Astrocyte of the cerebellum (primary cell): ENCODE measurements at places on chromosomes 11 and 22.

DNA sequence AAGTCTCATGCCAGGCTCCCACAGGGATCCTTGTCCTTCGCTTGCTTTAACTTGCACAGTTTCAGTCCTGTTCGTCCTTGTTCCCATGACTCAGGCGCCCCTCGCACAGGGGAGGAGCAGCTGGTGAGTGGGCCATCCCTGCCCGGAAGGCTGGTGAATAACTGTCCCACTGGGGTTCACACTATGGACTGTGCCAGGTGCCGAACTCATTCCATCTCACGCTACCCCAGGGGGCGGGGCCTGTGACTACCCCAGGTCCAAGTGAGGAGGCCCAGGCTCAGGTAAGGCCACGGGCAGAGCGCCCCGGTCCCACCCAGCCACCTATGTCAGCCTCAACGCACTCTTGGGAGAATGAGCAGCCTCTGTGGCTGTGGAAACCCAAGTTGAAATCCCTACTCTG, 7.2 kb upstream of the CARD10 start:
- no peak for DNase-seq

GRCh38 chr11:114188851-114189570, 107.2 kb upstream of the NNMT start:
- DNase-seq = no peak

DNA sequence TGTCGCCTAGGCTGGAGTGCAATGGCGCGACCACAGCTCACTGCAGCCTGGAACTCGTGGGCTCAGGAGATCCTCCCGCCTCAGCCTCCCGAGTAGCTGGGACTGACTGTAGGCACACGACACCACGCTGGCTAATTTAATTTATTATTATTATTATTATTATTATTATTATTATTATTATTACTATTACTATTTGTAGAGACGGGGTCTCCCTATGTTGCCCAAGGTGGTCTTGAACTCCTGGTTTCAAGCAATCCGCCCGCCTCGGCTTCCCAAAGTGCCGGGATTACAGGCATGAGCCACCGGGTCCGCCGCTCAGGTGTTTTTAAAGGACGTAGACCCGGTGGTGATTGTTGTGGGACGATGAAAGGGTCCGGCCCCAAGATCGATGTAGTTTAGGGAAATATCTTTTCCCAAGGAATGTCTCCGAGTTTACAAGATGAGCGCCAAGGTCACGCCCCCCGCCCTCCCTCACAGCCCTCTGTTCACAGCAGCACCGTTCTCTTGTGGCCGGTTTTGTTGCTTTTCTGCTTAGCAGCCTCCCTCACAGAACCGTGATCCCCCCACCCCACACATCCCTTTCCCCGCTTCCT, 728 bp upstream of the POGLUT3 start:
- no peak for DNase-seq

GRCh38 chr11:32231909-32232493, 141.1 kb downstream of the RCN1 start:
- DNase-seq = no peak

GRCh38 chr11:117946156-117946841, 17.1 kb upstream of the TMPRSS13 start:
- DNase-seq = no peak

DNA sequence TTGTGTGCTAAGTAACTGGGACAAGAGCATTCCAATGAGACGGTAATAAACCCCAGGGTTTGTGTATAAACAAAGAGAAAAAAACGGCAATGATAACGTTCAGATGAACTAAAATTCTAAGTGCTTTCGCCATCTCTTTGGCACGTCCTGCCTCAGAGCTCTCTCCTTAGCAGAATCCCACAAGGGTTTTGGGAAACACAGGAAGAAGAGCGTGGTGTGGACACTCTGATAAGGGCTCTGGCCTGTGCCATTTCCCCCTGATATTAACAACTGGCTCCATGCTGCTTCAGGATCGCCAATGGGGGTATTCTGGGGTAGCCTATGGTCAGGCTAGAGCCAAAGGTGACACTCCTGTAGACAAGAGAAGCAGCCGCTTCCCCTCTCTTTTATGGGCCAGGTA, 18.4 kb downstream of the ABCC8 start:
- no peak for DNase-seq

DNA sequence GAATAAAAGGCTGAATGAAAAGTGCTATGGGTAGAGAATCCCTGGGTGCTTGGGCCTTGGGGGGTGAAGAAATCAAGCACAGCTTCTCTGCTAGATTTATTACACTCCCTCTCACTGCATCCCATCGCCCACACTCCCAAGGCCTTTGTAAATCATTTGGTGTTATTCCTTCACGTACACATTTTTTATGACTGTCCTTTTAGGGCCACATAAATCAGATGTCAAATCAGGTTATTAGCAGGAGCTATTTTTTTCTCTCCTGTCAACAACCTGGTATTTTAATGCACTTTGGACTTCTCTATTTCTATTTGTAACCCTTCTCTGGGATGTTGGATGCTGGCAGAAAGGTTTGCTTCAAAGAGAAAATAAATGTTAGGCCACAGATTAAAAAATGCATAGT, 408.8 kb downstream of the INSC start:
- no peak for DNase-seq

GRCh38 chr11:111265421-111265820, 19.9 kb downstream of the POU2AF2 start:
- no peak for DNase-seq

GRCh38 chr11:128607819-128608218, 20.5 kb upstream of the ETS1 start:
- DNase-seq = no peak

DNA sequence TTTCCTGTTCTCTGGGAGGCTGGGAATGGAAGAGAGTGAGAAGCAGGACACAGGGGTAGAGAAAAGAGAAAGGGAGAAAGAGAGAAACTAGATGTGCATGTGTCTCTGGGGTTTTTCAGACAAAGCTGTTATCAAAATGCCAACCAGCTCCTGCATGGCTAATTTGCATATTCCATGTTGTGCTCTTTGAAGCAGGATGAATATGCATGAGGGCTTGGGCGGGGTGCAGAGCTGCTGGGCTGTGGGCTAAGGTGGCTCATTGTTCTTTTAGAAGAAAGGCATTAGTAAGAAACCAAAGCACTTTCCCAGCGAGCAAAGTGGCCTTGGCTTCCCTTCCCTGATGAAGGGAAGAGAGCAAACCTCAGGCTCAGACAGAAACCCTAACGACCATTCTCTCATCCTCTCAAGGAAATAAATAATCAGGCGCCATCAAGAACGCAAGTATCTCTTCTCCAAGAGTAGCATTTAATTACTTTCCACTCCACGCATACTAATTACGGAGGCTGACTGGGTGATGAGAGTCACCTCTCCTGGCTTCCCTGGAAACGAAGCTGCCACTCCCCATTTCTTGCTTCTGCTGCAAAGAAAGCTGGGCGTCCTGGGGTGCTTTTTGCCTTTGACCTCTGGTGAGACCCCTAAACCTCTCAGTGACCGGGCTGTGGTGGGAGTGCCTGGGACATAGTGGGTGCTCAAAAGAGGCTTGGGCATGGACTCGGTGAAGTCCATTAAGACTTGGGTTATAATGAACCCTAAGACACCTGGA, 54.2 kb downstream of the FEZ1 start:
- no peak for DNase-seq

DNA sequence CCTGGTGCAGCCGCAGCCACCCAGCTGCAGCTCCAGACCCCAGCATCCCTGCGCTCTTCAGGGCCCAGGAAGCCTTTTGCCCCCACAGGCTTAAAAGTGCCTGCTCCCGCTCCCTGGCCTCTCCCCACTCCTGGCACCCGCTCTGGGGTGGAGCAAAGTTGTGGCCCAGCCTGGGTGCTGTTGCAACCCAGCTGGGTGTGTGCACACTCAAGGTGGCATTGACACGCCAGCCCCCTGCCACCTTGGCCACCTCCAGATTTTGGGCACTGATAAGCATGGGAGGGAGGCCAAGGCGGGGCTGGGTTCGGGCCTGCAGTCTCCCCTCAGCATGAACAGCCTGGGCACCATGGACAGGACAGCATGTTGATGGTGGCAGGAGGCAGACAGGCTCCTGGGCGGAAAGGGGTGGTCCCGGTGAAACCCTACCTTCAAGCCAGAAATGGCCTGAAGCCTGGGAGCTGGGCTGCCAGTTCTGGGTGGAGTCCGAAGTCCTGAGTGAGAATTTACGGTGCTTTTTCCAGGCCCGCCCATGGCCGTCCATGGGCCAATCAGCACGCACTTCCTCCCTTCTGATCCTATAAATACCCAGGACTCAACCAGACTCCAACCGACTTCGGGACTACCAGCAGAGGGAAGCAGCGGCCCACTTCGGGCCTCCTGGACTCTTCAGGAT, 23.6 kb upstream of the RNASEH2C start:
- DNase-seq = no peak

DNA sequence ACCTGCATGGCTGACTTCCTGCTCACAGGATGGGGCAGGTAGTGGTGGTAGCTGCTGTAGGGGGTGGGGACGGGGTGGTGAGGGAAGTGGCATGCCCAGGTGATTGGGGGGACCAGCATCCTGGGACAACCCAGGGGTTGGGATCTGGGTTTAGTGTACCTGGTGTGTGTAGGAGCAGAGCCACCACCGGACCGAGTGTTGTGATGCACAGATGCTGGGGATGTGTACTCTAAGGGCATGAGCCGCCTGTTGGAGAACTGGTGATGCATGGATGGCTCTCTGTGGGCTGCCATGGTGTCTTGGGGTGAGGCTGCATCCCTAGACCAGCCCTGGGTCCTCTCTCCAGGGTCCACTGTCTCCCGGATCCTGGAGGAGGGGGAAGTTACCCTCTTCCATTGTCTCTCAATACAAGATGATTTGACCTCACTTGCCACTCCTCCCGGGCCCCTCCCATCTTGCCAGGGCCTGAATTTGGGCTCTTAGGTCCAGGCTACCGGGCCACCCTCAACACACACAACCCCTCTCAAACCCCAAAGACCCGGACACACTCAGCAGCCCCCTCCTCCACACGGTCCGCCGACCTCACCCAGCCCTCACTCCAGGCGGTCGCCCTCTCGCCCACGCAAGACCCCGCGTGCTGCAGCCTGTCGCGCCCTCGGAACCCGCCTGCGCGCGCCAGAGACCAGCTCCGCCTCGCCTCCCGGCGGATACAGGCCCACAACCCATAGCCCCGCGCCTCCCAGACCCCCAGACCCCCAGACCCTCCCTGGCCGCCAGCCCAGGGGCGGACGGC, 619 bp downstream of the LRRC75B start:
- DNase-seq = no peak

DNA sequence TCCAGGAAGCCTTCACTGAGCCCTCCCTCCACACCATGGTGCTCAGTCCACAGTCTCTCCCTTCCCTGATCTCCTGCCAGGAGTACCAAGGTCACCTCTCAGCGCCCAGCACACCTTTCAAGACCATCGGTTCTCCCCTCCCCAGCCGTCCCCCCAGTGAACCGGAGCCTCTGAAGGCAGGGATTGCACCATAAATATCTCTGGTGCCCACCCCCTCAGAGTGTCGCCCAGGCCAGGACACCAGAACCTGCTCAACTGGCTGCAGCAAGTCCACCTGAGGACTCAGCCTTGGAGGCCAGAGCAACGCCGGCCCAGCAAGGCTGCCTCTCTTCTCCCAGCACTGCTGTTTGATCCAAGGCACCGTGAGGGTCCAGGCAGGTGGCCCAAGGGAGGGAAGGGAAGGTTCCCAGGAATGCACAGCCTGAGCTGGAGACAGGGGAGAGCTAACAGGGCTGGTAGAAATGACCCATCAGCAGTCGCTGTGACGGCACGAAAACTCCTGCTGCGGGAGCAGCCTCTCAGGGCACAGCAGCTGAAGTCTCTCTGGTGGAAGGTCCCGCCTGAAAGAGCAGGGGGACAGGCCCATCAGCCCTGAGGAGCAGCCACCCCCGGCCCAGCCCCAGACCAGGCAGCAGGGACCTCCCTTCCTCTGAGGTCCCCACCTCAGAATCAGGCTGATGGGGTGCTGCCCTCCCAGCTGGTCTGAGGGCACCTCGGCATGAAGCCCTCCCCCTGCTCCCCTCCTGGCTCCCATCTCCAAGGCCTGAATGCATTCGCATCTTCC, 80.3 kb downstream of the BUD13 start:
- DNase-seq = no peak

DNA sequence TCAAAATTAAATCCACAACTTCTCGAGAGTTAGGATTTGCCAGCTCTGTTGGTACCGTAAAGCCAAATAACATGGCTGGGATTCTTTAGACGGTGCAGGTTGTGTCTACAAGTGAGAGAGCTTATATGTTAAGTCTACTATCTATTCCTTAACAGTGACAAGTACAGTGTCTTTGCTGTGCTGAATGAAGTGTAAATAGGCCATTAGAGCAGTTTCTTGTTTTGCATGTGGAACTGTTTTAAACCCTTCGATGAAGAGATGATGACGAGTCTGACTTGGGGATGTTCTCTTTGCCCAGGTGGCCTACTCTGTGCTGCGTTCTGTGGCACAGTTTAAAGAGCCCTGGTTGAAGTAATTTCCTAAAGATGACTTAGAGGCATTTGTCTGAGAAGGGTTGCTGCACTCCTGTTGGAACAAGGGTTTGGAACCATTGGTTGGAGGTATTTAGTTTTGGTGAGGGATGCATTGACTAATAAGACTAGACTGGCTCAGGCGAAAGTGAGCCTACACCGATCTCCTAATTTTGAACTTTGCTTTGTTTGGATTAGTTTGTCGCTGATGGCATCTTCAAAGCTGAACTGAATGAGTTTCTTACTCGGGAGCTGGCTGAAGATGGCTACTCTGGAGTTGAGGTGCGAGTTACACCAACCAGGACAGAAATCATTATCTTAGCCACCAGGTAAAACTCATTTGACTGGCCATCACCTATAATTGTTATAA, 988 bp downstream of the RPS3 start:
- no peak for DNase-seq

DNA sequence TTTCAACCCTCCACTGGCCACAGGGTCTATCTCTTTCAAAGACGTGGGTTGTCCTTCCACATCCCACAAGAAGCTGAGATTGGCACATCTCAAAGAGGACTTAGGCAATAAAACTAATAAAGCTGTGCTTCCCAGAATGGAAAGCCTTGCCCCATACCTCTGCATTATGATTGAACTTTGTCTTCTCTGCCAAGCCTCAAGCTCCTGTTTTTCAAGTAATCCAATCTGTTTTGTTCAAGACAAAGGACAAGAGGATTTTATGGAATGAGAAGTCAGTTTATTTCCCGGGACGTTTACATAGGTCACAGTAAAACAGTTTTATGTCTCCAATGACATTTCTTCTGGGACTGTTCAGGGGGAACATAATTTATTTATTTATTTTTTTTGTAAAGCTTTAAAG, 108.4 kb downstream of the GALNT18 start:
- DNase-seq = no peak

- no peak for DNase-seq
Observed at GRCh38 chr11:19374151-19374569, 133.4 kb upstream of the E2F8 start.

DNA sequence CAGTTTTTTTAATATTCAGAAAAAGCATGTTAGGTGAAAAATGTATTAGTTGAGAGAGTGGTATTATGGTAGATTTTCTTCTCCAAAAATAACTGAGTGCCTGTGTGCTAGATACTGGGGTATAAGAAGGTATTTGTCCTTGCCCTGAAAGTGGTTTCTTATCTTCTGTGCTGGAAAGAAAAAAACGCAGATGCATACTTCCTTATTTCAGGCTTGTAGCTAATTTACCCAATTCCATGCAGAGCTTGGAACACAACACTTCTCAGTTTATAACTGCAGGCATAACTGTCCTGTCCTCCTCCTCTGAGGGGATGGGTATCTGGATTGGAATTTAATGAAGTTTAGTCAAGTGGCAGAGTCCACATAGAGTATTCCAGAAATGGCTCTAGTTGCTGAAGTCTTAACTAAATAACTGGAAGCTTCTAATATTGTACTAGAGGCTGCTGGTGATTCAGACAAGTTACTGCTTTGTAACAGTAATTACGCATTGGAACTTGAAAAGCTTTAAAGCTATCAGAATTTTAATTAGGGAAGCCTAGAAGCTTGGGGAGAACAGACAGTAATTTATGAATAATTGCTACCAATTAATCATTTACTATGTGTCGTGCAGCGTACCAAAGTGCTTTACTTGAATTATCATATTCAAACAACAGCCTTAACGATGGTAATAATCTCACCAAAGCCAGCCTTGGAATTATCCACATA, 12.7 kb upstream of the C11orf91 start:
- no peak for DNase-seq
